ENCODE measurements at places on chromosomes 12 and 14. TPM values are rescaled to one million over a fixed set of nuclear protein-coding genes. Genes with fewer than 3 reads are reported as not detected.
A peak's percentile ranks its signal among the peaks of the same experiment; 100 is the strongest.

TAS2R7 gene
- total RNA-seq = not detected

TAS2R13 gene
- 7.9 TPM for total RNA-seq

FCF1 gene
- total RNA-seq = 54.6 TPM

MEG3 gene
- 77.9 TPM for total RNA-seq

UNC119B gene
- 28.4 TPM for total RNA-seq

LIN7A gene
- 7.2 TPM for total RNA-seq

OASL gene
- total RNA-seq = 1.1 TPM

OTOGL gene
- 0.57 TPM for total RNA-seq

SMOC1 gene
- 23.3 TPM for total RNA-seq

GDF3 gene
- not detected for total RNA-seq

EFS gene
- 25.7 TPM for total RNA-seq

ITGA5 gene
- 117 TPM for total RNA-seq

- DNase-seq = no peak
Measured at GRCh38 chr12:121456551-121456950, 56.6 kb downstream of the RNF34 start.

GRCh38 chr14:34568803-34569202 is 29.3 kb upstream of the EAPP start:
- no peak for DNase-seq

- no peak for DNase-seq
Measured at GRCh38 chr14:38189930-38190726, 17.6 kb upstream of the SSTR1 start.

DNA sequence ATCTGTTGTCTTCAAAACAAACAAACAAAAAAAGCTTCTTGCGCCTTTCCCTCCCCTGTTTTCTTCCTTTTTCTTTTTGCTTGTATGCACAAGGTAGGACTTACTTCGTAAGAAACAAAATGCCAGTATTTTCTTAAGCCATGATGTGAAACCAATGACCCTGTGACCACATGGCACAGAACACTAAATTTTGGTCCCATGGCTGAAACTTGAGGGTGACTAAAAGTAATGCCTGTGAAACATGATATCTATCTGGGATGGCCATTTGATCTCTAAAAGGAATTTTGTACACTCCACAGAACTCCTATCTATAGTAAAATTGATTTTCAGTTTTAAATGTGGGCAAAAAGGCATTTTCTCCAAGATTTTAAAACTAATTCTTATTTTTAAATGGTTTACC is 63.6 kb downstream of the PAPOLA start:
- DNase-seq = no peak

DNA sequence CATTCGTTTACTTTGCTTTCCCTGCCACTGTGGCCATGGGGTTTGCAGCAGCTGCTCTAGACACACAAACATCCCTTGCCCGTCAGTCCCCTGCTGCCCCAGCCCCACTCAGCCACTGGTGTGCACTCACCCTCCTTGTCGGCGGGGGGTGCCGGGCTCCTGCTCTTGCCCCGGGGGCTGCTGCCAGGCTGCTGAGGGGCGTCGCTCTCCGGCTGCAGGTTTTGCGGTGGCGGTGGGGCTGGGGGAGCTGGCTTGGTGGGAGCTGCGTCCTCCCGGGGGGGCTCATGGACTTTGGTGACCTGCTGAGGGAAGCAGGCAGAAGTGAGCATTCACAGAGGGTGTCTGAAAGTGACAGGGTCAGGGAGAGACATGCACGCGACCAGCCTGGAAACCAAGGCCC is 67.1 kb downstream of the RFLNA start:
- no peak for DNase-seq

DNA sequence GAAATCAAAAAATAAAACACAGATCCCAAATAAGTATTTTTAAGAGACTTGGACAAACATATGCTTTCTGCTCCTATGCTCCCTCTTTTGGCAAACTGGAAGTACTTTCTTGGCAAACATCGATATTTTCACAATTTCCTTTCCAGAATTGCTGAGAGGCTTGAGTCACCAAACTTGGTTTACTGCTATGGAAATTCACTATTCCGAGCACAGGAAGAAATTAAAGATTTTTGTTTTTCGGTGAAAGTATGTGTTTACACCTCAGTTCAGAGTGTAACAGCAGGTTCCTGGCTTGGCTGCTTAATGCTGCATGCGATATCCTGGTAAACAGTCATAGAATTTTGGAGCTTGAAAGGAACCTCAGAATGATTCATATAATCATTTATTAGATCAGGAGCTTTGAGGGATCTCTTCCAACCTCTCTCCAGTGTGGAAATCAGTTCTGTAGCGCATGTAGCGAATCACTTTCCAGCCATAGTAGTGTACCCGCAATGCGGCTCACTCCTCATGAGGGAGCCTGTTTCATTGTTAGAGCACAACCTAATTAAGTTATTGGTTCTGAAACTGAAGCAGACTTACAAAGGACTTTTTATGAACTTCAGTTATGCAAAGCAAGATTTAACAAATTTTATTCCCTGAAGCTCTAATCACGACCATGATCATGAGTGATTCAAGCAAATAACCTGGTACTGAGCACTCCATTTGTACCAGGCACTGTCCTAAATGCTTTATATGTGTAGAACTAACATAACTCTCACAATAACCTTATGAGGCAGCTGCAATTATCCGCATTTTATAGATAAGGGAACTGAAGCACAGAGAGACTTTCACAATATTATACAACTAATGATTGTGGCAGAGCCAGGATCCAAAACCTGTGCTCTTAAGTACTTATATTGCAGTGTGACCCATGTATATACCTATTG is 56.4 kb upstream of the ATP2A2 start:
- no peak for DNase-seq

- no peak for DNase-seq
Measured at GRCh38 chr14:75184492-75184891, 8.1 kb upstream of the TMED10 start.

GRCh38 chr12:105331805-105332251 is 1.3 kb downstream of the C12orf75 start:
- no peak for DNase-seq

GRCh38 chr12:130706885-130707570 is 9.1 kb downstream of the RIMBP2 start:
- no peak for DNase-seq

DNA sequence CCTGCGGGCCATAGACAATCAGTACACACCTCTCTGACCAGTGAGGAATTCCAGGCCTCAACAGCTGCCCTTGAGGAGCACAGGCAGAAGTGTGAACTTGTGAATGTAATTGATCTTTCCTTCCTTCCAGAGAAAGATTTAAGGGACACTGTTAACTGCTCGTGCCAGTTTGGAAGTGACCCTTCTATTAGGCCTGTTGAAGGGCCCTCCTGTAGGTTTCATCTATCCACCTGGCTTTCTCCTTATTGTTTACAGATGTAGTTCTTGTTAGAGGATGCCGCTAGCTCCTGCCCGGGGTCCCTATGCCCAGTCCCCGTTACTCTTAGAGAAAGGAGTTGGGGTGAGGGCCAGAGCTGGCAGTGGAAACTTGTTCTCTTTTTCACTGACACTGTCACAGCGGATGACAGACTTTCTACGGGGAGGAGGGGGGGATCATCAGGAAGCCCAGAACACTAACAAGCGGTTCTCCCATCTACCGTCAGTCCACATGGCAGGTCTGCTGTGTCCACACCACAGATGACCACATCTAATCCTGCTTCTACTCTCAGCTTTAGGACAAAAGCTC is 42.6 kb downstream of the SH2B3 start:
- peak; percentile 32 for DNase-seq

- DNase-seq = no peak
Measured at GRCh38 chr14:76486251-76486743, 110.4 kb downstream of the ESRRB start.

DNA sequence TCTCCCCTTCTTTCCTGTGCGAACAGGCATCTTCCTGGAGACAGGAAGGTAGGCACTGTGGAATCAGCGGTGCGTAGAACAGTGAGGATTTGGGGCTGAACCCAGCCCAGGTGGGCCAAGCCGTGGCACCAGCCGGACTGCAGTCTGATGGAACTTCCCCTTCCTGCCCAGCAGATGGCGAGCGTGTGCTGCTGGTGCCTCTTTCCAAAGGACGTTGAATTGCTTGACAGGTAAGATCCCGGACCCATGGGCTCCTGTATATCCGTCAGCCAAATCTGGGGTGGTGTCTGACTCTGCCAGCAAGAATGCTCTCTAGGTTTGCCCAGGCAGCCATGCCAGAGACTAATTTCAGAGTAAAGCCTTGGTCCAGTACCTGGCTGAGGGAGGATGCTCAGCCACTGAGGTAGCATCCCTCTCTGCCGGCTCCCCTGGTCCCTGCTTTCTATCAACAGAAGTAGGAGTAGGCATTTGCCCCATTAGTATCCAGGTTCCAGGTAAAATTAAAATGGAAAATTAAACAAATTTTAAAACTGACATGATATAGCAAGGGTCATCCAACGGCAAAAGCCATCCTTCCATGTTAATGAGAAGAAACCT is 21.1 kb upstream of the KCNA5 start:
- DNase-seq = no peak

- no peak for DNase-seq
Measured at GRCh38 chr14:97976861-97977260, 1179.7 kb downstream of the VRK1 start.

GRCh38 chr14:24262821-24263733 is at the start of gene TGM1:
Gene TGM1, minus strand, starts transcription at chr14:24263177. Its CDS starts 825 bp downstream, at chr14:24262352.
- no peak for DNase-seq

DNA sequence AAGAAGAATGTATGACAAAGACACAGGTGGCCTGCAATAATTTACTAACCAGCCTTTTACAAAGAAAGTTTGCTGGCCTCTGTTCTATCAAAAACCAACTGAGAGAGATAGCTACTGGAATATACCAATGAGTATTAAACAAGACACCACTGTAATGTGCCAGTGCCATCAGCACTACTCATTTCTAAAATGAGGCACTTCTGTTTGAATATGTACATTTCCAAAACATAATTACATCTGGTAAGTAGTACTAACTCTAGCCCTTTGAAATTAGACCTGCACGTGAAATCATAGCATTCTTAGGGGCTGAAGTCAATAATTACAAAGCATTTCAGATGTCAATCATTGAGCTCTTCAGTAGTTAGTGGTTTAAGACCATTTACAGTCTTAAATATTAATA is 6.9 kb upstream of the SYCP3 start:
- no peak for DNase-seq

DNA sequence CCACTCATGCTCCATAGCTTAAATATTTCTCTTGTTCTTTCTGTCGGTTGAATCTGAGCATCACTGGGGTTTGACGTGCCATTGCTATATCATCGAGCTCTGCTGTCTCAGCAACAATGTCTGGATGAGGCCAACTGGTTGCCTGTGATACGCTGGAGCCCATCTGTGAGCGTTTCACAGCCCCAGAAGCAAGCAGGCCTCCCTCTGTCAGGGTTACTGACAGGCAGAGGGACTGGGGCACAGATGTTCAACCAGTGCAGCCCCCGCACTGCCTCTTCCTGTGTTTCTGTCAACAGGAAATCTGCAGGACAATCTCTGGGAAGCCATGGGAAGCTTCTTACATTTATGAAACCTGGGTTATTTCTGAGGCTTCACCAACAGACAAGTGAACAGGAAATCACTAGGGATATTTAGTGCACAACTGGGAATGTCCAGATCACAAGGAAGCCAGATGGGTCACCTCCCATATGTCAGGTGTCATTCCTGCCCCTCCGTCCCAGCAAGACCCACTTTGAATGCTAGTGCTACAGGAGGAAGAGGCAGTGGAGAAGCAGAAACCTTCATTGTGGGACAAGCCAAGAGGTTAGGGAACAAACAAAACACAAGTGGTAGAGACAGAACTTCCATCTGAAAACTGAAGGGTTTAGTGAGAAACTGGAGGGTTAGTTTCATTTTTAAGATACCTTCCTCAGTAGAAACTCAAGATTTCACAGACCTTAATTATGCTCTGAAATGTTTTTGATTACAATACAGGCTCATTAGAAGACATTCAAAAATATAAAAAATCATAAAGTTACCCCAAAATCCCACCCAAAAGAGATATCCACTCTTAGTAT is 24.1 kb downstream of the DMAC2L start:
- no peak for DNase-seq

DNA sequence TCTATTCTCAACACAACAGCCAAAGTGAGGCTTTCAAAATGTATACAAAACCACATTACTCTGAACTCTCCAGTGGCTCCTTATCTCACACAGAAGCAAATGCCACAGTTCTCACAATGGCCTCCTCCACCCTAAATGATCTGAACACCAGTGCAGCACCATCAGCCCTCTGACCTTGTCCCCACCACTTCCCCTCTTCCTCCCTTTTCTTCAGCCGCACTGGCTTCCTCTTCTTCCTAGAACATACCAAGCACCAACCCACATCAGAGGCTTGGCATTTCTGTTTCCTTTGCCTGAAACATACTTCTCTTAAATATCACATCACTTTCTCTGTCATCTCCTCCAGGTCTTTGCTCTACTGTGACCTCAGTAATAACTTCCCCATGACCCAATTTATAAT is 66.3 kb downstream of the GPR135 start:
- DNase-seq = no peak

DNA sequence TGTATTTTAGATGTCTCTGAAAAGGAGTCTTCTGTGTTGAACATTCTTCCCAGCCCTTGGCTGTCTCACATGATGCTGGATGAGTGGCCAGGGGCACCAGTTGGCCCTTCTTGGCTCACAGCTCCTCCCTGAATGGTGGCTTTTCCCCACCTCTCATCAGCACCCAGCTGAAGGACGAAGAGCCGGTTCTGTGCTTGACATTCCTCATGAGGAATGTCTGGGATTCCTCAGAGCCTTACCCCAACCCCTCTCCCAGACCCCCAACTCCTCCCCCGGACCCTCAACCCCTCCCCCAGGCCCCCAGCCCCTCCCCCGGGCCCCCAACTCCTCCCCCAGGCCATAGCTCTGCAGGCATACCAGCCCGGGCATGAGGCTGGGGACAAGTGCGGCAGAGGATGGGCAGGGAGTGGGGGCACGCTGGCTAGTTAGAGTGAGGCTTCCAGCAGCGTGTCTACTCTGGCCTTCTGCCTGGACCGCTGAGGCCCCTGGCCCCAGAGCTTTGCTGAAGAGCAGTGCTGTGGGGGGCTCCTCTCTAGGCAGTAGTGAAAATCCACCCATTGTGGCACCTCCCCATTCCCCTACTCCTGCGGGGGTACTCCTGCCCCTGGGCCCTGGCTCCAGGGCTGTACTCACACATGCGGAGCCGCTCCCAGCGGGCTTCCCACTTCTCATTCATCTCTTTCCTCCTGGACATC is 64.3 kb downstream of the PLEKHG3 start:
- no peak for DNase-seq

GRCh38 chr12:131793243-131794022 is 34.8 kb upstream of the MMP17 start:
- DNase-seq = no peak

GRCh38 chr12:27807063-27807703 is 27.1 kb upstream of the MANSC4 start:
- no peak for DNase-seq

DNA sequence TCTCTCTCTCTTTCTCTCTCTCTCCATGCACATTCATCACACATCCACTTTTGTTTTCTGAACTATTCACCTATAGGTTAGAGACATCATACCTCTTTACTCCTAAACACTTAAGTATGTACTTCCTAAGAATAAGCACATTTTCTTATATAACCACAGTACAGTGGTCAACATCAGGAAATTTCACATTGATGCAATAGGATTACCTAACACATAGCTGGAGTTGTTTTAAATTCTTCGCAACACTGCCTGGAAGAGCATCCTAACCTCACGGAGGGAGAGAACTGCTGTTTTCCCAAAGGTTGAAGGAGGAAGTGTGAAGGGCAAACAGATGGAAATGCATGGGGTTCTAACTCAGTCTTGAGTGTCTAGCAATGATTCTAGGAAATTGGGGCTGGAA is 159.2 kb downstream of the SYT1 start:
- DNase-seq = no peak
